ENCODE measurements at places on chromosomes 1 and 21.

- DNase-seq = no peak
Measured at GRCh38 chr1:175498002-175498401, 245.4 kb downstream of the TNR start.

DNA sequence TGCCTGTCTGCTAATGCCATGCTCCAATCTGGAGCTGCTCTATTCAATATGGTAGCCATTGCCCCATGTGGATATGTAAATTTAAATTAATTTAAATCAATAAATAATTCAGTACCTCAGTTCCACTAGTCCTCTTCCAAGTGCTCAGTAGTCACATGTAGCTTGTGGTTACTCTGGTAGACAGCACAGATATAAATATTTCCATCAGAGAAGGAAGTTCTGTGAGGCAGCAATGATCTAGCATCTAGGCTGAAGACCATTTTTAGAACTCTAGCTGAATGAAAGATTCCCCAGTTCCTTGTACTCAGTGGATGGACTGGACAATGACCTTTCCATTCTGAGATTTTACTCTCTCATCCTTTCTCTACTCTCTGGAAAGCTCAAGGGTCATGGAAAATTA lies 25.8 kb upstream of the CAPZB start:
- DNase-seq = no peak

- DNase-seq = no peak
Measured at GRCh38 chr1:94698759-94699502, 121.2 kb upstream of the SLC44A3 start.

- no peak for DNase-seq
Measured at GRCh38 chr1:24875991-24876506, 54.0 kb downstream of the RUNX3 start.

GRCh38 chr1:147516157-147516917 lies 25.0 kb upstream of the BCL9 start:
- no peak for DNase-seq

Data from muscle of arm (tissue), 14 donors.